ENCODE measurements at places on chromosomes 6 and 20.
A peak's percentile ranks its signal among the peaks of the same experiment; 100 is the strongest.

DNA sequence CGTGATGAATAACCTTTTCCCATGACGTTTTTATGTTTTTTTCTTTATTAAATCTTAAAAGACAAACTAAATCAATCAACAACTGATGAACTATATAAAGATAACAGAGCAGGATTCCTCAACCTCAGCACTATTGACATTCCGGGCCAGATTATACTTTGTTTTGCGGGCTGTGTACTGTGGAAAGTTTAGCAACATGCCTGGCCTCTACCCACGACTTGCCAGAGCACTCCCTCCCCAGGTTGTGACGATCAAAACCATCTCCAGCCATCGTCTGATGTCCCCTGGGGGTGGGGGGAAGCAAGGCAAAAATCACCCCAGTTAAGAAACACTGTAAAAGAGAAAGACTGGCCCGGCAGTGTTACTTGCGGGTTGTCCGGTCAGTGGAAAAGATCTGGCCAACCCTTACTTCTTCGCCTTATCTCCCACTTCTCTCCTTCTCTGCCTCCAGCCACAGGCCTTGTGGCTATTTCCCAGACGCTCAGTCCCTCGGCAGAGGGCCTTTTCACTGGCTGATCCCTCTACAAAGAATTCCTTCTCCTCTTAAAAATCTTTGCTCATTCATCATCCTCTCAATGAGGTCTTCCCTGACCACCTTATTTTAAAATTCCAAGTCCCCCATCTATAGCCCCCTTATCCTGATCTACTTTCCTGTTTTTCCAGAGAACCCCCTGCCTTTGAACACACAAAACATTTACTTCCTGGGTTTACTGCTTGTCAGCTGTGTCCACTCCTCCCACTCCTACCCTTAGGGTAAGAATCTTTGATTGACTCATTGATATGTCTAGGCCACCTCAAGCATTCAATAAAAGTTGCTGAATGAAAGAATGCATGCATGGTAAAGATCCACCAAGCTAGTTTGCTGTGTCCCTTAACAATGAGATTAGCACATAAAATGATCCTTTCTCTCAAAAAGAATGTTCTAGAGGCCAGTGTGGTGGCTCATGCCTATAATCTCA lies 14.7 kb upstream of the RAB22A start:
- no peak for DNase-seq

DNA sequence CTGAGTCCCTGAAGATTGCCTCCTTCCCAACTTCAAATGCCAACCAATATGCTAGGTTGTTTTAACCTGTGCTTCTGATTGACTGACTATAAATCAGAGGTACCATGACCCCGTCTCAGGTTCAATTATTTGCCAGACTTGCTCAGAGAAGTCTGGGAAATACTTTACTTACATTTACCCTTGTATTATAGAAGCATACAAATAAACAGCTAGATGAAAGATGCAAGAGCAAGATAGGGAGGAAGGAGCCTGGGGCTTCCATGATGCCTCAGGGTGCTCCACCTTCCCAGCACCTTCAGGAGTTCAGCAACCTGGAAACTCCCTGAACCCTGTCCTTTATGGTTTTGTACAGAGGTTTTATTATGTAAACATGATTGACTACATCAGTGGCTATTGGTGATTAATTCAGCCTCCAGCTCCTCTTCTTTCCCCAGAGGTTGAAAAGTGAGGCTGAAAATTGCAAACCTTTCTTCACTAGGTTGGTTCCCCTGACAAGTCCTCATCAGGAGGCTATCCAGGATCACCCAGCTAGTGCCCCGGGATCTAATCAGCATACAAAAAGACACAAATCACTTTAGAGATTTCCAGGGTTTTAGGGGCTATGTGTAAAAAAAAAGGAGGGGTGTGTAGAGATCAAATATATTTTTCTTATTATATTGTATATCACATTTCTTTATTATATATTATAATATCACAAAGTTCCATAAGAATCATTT lies 547.7 kb downstream of the EPM2A start:
- DNase-seq, result no peak

- DNase-seq, result no peak
Observed at GRCh38 chr6:117602899-117603588, 733 bp upstream of the GOPC start.

- no peak for DNase-seq
Observed at GRCh38 chr20:60000271-60001042, 42.2 kb downstream of the CDH26 start.

DNA sequence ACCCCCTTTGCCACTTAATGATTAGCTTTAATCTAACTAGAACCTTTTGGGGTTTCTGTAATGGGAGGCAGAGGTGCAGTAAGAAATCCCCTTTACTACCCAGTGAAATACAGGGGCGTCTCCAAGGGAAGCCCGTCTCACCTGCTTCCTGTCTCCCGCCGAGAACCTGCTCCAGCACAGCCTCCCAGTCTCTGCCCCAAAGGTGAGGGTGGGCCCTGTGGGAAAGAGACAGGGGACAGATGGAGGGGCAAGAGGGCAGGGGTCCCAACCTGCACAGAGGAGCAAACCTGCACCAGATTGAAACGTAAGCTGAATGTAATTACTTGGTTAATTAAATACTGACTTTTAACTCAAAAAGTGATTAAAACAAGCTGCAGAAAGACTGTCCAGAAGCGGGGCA lies 474.2 kb upstream of the SULF2 start:
- DNase-seq, result no peak

DNA sequence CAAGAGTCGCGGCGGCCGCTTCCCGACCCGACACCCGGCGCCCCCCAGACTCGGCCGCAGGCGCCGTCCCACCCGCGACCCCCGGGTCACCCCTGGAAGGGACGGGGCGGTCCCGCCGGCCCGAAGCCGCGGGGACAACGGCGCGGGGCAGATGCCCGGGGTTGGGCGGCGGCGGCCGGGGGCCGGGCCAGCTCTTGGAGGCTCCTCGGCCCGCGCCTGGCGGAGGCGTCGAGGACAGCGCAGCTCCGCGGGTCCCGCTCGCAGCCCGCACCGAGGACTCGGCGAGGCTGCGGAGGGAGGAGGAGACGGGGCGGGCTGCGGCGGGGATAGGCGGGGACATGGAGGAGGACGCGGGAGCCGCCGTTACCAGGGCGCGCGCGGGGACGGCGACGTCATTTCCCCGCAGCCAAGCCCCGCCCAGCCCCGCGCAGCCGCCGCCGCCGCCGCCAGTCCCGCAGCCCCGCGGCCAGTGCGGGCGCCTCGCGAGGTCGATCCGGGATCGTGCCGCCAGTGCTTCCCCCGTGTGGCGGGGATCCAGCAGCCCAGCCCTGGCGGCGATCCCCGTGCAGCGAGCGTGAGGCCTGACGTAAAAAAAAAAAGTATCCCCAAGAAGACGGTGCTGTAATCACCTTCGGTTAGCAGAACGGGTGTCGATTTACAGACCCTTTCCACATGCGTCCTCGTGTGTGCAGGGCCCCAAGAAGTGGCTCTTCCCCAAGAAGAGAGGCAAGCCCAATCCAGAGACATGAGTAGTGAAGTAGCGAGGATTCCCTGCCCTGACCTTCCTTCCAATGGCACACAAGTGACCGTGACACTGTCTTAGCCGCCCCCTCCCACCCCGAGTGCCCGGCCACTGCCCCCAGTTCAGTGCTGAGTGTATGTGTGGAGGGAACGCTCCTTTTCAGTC lies at the start of gene FAM184A:
Gene FAM184A, minus strand, starts transcription at position 289 of the 907 bp plus-strand sequence. CDS start 365 bp downstream, outside the sequence.
- DNase-seq, result peak; percentile 74

DNA sequence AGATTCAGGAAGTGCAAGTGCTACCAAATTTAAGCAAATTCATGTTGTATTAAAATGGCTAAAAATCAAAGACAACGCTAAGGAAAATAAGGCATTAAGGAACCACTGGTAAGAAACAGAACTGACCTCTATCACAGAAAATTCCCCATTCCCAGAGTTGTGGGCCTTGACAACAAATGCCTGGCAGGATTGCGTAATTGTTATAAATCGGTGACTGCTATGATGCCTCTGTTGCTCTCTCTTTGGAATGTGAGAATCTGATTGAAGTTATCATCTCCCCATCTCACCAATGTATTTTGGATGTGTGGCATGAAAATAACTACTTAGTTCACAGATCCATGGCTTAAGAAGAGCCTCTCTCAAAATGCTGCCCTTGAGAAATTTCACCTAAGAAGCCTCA lies 257.3 kb downstream of the OGFRL1 start:
- no peak for DNase-seq

- DNase-seq, result no peak
Observed at GRCh38 chr6:157748839-157749571, 74.0 kb upstream of the SNX9 start.

DNA sequence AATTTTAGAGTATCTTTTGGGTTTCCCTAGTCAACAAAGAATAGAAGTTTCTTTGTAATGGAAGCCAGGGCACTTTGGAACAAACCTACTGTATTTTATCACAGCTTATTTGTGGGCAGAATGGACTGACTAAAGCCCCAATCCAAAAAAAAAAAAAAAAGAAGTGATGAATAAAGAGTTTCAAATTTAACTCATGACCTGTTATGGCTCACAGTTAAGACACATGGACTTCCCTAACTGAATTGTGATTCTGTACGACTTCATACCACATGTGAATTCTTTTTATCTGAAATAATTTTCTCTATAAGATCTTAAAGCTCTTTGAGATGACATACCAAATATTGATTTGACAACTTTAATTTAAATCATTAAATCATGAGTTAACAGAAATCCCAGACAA lies 77.2 kb downstream of the FILIP1 start:
- no peak for DNase-seq

GRCh38 chr6:38307740-38308139 lies 332.0 kb downstream of the BTBD9 start:
- DNase-seq, result no peak

DNA sequence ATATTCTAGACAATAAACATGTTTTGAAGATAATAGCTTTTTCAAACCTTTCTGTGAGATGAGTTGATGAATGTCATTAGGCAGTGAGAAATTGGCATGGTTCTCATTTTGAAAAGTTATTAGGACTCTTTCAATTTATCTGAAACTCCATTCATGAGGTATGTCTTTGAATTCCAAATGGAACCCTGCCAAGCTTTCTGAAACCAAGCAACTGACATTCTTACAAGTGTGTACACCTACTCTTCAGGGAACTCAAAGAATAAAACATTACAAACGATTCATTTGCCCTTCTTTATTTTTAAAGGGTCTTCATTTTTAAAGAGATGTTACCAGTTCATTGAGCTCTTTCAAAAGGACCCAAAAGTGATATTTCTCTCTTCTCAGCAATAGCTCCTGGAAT lies 2.1 kb upstream of the TRDN start:
- DNase-seq, result no peak

DNA sequence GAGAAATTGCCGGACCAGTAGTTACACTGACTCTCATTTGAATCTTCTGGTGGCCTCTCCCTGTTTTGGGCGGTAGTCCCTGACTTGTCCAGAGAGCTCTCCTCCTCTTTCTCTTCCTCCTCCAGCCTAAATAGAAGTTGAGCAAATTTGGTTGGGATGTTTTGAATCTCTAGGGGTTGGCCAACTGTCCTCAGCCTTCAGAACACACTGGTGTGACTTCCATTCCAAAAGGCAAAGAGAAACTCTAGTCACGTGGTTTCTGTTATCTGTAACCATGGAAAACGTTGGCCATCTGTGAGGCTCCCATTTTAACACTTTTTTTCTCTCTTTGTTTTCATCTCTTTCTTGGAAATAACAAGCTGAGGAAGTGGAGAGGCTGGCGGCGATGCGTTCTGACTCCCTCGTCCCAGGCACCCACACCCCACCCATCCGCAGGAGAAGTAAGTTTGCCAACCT lies 275.3 kb downstream of the TBC1D7 start:
- no peak for DNase-seq

DNA sequence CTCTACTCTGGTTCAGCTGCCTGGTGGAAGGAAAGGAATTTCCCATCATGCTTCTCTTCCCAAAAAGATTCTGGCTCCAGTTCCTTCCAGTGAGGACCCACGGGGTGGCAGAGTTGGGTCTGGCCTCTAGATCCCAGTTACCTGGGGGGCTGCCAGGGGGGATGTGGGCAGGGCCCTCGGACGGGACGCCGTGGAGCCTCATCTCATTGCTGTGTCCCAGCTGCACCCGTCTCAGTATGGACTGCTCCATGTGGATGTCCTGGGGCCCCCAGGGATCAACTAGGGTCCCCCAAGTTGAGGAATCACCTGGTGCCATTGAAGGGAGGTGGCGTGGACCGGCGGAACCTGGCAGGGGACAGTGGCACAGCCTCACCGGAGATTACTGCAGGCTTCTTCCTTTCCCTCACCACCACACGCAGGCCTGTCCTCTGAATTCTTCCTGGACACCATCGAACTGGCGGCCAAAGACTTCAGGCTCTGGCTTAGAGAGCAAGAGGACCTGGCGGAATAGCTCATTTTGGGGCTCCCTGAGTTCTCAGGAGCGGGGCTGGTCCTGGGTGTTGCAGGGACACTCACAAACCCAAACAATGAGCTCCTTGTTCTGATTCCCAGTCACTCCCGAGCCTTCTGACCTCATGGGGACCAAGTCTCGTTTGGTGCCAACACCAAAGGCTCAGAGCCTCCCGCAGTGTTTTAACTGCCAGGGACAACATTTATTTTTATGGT lies 8.5 kb downstream of the ZBP1 start:
- no peak for DNase-seq

- DNase-seq, result no peak
Observed at GRCh38 chr20:38023181-38024001, 9.9 kb downstream of the TTI1 start.

- DNase-seq, result no peak
Observed at GRCh38 chr6:132751306-132751705, 6.4 kb downstream of the VNN2 start.

GRCh38 chr6:56771929-56772607 lies 129.4 kb upstream of the DST start:
- no peak for DNase-seq

DNA sequence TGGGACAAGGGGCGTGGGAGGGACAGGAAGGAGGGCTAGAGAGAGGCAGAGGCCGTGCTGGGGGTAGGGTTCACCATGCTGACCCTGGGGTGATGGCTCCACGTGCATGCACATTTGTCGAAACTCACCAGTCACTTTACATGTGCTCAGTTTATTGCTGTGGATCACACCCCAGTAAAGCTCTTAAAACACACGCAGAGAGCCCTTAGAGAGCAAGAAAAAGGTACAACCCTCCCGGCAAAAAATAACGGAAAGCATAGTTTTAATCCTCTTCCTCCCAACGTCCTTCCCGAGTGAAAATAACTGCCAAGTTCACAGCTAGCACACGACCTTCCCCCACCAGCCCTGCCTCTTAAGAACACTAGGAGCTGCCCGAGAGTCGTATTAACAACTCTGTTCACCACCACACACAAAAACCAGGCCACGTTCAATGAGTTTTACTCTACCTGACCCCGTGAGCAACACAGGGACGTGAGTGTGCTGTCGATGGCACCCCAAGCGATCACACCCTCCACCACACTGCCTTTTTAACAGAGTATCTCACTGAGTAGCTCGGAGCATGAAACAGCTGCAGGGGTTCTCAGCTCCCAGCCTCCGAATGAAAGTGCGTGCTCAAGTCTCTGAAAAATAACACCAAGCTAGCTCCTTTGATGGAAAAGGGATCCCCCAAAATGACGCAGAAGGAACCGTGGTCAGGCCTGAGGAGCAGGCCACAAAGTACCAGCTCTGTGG lies 39.7 kb downstream of the TAF4 start:
- DNase-seq, result peak; percentile 71

- DNase-seq, result no peak
Observed at GRCh38 chr20:14953736-14954135, 616.3 kb upstream of the FLRT3 start.

All from ovary (tissue), 10 donors.